ENCODE measurements at places on chromosomes 4 and X.

GRCh38 chr4:108031427-108032083, 41.9 kb downstream of the HADH start:
- no peak for DNase-seq

DNA sequence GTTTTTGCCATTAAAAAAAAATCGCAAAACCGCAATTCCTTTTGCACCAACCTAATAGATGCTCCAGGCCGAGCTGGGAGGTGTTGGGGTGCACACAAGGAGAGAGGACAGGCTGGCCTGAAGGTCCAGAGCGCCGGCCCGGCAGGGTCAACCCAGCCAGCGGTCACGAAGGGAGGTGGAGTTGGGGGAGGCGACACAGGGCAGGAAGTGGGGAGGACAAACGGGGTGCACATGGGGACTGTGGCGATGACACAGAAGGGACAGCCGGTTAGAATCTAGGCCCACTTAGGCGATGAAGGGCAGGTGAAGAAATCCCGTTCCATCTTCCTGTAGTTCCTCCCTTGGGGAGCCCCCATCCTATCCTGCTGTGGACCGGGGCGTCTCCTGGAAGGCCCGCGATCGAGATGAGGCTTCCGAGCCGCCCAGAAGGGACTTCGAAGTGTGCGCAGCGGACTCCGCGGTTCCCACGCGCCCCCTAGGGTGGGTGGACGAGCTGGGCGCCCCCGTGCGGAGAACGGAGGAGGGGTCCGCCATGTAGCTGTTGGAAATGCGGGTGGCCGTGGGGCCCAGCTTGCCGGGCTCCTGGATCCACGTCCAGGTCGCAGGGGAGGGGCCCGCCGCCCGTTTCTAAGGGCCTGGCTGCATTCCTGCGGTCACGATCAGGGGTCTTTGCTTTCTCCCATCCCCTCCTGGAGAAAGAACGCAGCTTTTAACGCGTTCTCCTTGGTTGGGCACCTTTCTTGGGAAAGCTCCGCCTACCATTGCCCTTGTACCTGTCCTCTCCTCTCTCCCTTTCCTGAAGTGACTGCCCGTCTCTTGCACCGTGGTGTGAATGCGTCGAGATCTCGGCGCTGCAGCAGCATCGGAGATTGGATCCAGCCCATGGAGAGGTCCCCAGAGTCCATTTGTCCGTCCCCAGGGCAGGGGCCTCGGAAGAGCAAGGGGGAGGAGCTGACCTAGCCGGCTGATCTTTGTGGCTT, 17.0 kb upstream of the HPF1 start:
- DNase-seq: peak; percentile 42

GRCh38 chr4:147863111-147863747, 131.3 kb downstream of the ARHGAP10 start:
- no peak for DNase-seq

- DNase-seq: no peak
These were observed 10.4 kb upstream of the CDK16 start for GRCh38 chrX:47208108-47208507.

DNA sequence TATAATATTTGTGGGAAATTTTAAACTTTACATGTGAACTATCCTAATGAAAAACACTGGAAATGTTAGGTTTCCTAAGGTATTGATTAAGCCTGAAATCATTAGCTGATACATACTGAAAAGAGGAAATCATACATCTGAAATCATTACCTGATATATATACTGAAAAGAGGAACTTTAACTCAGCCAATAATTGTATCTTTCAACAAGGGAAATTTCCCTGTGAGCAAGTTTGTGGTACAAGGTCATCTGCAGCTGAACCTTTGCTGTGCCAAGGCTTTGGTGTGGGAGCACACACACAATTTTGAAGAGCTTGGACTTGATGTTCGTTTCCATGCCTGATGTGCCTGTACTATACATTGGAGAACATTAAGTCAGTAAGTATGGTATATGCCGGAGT, 131.9 kb upstream of the USP9X start:
- no peak for DNase-seq

DNA sequence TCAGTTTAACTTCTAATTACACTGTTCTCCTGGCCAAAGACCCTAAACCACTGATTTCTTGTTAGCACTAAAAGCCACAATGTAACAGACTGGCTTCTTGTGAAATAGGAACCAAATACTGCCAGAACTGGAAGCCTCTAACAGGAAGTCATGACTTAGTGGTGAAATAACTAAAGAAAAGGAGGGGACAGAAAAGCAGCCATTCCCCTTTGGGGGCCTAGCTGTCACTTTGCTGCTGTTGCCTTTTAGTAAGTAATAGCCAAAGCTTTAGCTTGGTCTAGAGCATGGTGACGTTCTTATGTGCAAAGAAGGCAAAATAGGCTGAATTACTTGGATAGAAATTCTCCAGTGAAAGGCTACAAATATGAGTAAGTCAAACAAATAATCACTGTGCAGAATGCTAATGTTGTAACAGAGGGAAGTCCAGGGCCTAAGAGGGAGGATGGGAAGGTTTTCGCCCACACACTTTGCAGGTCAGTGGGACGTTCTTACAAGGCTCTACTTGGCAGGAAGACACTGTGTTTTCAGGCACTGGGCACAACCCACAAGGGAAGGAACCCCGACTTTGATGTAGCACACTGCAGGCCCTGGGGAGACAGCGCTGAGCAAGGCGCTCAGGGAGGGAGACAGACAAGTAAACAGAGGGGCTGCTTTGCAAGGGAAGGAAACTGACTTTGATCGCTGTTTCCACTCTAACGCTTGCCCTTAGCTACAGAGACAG, 16.7 kb downstream of the GAB3 start:
- no peak for DNase-seq

- peak; percentile 33 for DNase-seq
These were observed 69.3 kb upstream of the HMX1 start for GRCh38 chr4:8940792-8941491.

DNA sequence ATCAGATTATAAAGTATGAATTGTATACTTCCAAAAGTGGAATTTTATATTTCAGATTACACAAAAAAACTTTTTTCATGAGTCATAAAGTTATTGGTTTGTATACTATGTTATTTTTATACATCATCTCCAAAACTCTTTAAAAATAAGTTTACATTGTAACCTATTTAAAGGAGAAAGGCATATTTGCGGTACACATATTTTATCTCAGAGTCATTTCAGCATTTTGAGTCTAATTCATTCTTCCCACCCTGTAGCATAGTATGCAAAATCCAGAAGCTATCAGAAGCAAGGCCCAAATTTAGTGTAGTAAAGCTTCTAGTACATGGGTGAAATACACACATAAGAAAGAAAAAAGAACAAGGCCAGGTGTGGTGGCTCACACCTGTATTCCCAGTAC, 80.3 kb downstream of the AWAT2 start:
- DNase-seq: no peak

GRCh38 chr4:37890801-37891259, at the start of gene TBC1D1:
TSS of gene TBC1D1 (plus strand) at chr4:37891084. CDS start at chr4:37902096, 11,012 bp downstream.
- DNase-seq: peak; percentile 48

DNA sequence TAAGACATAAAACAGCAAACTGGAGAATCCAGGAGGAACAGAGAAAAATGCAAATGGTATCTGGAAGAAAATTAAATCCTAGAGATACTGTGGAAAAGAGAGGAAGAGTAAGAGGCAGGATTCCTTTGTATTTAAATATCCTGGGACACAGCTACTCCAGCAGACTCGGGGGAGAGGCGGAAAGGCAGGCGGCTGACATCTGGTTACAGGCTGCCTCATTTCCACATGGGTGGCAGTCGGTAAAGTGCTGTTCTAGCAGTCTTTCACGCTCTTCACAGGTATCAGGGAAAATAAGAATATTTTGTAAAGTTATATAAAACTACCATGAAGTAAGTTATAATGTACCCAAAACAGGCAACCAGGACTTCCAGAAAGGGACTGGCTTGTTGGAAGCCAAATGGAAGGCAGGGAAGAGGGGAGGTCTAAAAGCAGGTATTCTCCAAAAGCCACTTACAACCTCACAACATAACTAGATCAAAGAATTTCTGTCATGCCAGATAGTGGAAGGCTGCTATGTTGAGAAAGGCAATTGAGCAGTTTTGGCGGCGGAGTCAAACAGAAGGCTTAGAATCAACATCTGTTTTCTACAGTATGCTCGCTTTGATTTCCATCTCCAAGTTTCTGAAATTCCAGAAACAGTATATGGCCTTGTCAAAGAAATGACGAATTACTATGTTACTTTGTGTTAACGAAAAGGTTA, 1.3 kb upstream of the TIGD2 start:
- DNase-seq: no peak

- peak; percentile 10 for DNase-seq
These were observed 19.6 kb downstream of the TMEM175 start for GRCh38 chr4:951594-952468.

- no peak for DNase-seq
These were observed 342.3 kb upstream of the GRID2 start for GRCh38 chr4:91961504-91961903.

DNA sequence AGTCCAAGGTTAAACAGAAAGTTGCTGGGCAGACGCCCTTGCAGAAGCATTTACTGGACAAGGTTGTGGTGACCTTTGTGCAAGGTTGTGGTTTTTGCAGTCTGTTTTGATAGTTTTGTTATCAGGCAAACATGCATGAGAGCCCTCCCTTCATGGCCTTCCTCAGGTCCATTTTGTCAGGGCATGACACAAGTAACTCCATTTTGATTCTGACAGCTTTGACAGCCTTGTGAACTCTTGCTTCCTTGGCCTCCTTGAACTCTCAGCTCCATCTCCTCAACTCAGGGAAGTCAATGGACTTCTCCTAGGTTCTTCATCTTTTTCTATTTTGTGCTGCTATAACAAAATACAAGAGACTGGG, 97.7 kb downstream of the CEP44 start:
- DNase-seq: no peak
